ENCODE measurements at places on chromosomes 6 and 20.

GRCh38 chr6:155240905-155241600, 22.8 kb upstream of the CLDN20 start:
- no peak for DNase-seq

DNA sequence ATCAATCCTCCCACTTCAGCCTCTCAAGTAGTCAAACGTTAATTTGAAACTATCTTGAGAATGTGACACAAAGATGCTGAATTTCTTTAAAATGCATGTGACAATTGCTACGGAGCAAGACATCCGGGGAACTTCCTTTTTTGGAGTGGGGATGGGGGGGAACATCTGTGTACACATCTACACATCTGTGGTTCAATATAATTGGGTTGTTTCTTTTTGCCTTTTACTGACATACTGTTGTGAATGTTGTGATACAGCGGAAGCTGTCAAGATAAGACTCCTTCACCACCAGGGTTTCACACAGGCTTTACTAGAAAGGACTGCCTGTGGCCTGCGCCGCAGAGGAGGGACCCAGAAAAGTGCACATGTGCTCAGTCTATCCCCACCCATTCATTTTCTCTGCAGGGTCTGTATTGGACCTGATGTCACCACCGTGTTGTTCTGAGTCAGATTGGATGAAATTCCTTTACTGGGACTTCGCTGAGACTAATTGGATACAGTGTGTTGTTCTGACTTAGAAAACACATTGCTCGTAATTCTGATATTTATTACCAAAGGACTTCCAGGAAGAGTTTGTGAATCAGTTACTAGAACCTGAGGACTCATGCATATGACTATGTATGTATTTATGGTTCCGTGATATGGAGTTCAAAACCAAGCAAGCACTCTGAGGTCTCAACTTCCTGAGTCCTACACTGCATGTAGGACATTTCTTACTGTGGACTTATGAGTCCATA, 98.7 kb upstream of the SGK1 start:
- DNase-seq: no peak

GRCh38 chr6:138559143-138559542, 59.8 kb upstream of the NHSL1 start:
- no peak for DNase-seq

DNA sequence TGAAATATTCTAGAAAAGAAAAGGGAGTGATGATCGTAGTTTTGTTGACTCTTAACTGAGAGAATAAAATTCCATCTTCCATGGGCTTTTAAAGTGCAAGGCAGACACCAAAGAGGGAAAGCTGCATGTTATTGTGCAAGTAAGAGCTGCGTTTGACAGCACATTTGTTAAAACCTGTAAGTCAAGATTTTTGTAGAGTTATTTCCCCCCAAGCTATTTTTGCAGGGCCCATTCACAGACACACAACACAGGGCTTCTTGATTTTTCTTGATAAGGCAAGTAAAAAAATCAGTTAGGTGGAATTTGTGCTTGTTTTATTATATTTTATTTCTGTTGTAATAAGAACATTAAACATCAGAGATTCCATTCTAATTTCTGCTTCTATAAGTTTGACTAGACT, 13.8 kb downstream of the CFAP206 start:
- no peak for DNase-seq

DNA sequence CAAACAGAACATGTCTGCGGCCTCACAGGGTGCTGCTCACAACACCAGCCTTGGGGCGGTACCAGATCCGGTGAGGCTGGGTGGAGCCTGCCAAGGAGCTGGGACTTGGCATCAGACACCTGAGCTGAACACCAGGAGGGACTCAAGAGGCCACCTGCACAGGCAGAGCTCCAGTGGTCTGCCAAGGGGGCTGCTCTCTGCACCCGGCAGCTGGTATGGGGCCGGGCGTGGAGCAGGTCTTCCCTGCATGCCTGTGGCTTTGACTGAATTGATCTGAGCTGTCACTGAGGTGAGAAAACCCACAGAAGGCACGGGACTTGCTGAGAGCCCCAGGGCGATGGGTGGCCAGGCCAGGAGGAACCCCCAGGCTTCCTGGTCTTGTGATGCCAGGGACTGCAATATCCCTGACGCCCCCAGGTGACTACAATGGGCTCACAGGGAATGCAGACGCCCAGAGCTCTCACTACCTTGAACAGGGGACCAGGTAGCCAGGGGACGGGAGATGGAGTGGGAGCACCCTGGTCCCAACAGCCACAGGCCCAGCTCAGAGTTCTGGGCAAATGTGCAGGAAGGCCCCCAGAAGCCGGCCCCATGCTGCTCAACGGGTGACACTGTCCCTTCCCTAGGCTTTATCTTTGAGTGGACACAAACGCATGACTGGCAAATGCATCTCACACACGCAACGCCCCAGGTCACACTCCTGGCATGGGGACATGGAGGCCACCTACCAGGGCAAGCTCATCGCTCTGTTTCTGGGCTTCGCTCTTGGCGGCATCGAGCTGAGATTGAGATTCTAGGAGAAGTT, 48.2 kb downstream of the DSTN start:
- no peak for DNase-seq

DNA sequence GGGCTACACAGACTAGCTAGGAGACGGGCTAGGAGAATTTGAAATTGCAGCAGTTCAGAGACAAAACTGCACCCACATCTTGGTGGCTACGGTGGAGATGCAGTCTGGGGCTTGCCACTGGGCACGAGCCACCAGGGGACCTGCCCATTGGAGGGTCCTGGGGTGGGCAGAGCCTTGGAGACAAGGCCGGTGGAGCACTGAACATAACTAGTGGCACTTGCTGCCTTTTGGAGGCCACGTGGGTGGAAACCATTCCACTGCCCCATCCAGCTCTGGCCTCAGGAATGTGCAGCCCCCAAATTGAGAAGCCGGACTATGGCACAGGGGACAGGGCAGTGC, 113.4 kb downstream of the NFATC2 start:
- no peak for DNase-seq

- DNase-seq: no peak
Observed at GRCh38 chr20:25586877-25587276, 1.5 kb upstream of the NINL start.

- no peak for DNase-seq
Observed at GRCh38 chr6:99614430-99615186, 8.0 kb downstream of the PRDM13 start.

All from stimulated activated naive CD4-positive, alpha-beta T cell treated with Interleukin-2 at 50 U/mL for 16 hours (primary cell).